Colonic mucosa (tissue), 4 donors: ENCODE measurements at places on chromosomes 16 and 17. TPM values are rescaled to one million over a fixed set of nuclear protein-coding genes. Genes with fewer than 3 reads are reported as not detected.

CDH15 gene
- not detected for total RNA-seq

SLC12A3 gene
- not detected for total RNA-seq

GRCh38 chr16:59400830-59401229 lies 666.7 kb upstream of the GOT2 start:
- DNase-seq = no peak

- no peak for DNase-seq
These were observed 94.9 kb upstream of the GOT2 start for GRCh38 chr16:58828901-58829545.

DNA sequence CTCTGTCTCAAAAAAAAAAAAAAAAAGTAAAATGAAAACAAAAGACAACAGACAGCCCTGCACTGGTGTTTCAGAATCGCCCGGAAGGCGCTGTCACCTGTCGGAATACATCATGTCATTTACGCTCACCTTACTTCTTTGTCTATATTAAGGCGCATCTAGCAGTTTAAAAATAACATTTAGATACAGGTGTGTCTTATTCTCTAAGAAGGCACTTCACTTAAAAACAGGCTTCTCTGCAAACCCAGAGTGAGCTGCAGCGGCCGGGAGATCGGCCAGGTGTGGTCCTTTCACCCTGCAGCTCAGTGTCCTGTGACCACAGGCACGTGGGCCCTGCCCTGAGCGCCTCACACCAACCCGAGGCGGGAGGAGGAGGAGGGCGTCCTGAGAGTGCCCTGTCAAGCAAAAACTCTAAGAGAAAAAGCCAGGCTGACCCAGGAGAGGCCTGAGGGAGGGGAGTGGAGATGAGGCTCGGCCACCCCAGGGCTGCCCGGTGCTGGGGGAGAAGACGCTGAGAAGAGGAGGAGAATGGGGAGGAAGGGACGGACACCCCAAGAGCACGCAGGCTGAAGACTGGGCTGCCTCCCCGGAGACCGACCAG lies 3.3 kb upstream of the LMF1 start:
- no peak for DNase-seq

GRCh38 chr16:27066668-27067537 lies at the start of gene C16orf82:
Gene C16orf82 (plus strand): TSS chr16:27066927.
- DNase-seq = no peak

CIBAR2 gene
- total RNA-seq = not detected

CTRB2 gene
- total RNA-seq = 29.1 TPM

- no peak for DNase-seq
These were observed 6.3 kb downstream of the SOX8 start for GRCh38 chr16:987906-988305.

DNA sequence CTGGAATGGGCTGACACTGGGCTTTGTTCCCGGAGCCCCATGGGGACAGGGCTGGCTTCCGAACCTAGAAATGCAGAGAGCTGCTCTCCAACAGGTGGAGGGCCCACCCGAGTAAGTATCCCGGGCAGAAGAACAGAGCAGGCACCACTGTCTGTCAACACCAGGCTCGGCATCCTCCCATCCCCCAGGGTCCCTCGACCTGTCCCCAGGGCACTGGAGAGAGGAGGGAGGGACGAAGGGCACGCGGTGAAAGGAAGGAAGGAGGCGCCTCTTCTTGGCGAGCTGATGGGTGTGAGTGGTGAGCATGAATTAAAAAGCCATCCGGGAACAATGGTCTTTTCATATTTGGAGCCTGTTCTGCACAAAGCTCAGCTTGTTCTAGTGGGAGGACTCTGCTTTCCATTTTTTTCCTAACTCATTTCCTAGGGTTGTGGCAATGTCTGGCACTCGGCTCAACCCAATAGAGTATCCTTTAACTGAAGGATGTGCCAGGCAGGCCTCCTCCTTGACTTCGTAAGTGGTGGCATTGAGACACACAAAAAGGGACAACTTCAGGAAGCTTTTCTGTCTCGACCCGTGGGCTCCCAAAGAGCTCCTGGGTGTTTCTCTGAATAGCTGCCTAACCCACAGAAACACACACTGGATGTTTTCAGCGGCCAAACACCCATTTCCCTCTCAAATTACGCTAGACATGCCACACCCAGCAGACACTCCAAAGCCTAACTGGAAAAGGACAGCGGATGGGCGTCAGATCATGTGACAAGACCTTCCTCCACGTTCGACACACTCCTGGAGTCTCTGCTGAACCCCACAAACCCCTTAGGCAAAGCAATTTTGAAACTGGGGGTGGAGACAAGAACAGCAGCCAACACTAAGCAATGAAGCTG lies 47.7 kb downstream of the ZFHX3 start:
- DNase-seq = peak; percentile 40

ADORA2B gene
- total RNA-seq = 39.4 TPM

DNA sequence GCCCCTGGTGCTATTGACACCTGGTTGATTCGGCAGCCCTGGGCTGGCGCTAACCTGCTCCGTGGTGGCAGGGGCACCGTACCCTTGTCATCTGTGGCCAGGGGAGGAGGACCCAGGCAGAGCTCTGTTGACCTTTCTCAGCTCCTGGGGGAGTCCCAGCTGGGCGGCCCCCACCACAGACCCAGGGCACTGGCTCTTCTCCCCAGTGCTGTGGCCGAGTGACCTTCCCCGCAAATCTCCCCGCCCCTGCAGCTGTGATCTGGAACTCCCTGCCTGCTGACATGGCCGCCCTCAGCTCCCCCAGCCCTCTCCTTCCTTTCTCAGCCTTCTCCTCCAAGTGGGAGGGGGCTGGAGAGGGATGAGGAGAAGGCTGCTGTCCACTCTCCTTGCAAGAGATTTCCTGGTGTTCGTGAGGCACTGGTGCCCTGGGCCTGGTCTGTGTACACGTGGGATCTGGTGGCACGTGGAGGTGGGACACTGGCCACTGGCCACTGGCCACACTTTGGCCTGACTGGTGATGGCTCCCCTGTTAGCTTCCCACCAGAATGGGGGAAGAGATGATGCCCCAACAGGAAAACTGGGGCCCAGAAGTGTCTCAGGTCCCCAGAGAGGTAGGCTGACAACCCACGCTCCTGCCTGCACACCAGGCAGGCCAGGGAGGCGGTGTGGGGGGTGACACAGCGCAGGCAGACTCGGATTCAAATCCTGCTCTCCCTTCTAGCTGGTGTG lies 8.2 kb downstream of the FMNL1 start:
- DNase-seq = no peak

- no peak for DNase-seq
These were observed 15.0 kb downstream of the TRPV1 start for GRCh38 chr17:3594051-3594800.

AKAP1 gene
- 128 TPM for total RNA-seq

- no peak for DNase-seq
These were observed 135.8 kb downstream of the FOXL1 start for GRCh38 chr16:86714166-86714565.

- no peak for DNase-seq
These were observed 6.2 kb downstream of the CNP start for GRCh38 chr17:41972571-41973407.

MGAT5B gene
- 0.05 TPM for total RNA-seq

- DNase-seq = no peak
These were observed 3.8 kb downstream of the NLRC5 start for GRCh38 chr16:56993204-56993603.

DNA sequence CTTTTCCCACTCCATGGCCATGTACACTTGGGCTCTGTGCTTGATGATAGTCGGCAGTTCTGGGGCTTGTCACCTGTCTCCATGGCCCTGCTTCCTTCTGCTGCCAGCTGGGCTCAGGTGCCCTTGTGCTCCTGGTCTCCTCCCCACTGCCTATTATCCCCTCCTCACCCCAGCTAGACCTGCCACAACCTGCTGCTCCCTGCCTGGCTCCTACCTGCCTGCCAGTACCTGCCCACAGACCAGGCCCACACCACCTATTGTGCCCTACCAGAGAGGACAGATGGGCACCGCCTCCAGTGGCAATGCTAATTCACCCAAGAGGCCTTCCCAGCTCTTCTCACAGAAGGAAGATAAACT lies 538 bp upstream of the RAPGEFL1 start:
- DNase-seq = peak; percentile 64

FN3K gene
- total RNA-seq = 69.5 TPM

GRCh38 chr17:60901806-60902205 lies 224.2 kb downstream of the BCAS3 start:
- DNase-seq = no peak

- no peak for DNase-seq
These were observed 5.7 kb upstream of the SPHK1 start for GRCh38 chr17:76378548-76379274.

GRCh38 chr16:66524601-66525164 lies 25.2 kb downstream of the TK2 start:
- peak; percentile 49 for DNase-seq

- no peak for DNase-seq
These were observed 49.3 kb upstream of the JPH3 start for GRCh38 chr16:87552772-87553573.

- no peak for DNase-seq
These were observed 953 bp upstream of the NSMCE1 start for GRCh38 chr16:27269300-27270150.

- DNase-seq = no peak
These were observed 56.9 kb downstream of the MARCHF10 start for GRCh38 chr17:62751060-62751691.

GRCh38 chr16:4142268-4142667 lies 26.0 kb upstream of the ADCY9 start:
- no peak for DNase-seq

- no peak for DNase-seq
These were observed 173.1 kb downstream of the RPTOR start for GRCh38 chr17:80717720-80718083.

- peak; percentile 80 for DNase-seq
These were observed 11.0 kb downstream of the HEXIM2 start for GRCh38 chr17:45172541-45173286.

DNA sequence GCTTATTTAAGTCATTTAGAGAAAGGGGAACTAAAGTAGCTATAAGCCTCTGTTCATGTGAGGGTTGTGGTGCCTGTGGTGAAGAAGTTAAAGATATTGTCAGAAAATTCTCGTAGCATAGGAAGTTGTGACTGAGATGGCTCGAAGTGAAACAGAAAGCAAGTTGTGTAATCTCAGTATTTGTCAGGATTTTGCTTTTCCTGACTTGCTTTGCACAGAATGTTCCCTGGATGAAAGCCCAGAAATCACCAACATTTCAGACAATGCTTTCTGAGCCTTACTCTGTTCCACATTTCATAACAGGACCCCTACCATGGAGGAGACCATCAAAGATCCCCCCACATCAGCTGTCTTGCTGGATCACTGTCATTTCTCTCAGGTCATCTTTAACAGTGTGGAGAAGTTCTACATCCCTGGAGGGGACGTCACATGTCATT lies 10.6 kb downstream of the CALCOCO2 start:
- no peak for DNase-seq

HOXB3 gene
- total RNA-seq = 17.4 TPM

DNA sequence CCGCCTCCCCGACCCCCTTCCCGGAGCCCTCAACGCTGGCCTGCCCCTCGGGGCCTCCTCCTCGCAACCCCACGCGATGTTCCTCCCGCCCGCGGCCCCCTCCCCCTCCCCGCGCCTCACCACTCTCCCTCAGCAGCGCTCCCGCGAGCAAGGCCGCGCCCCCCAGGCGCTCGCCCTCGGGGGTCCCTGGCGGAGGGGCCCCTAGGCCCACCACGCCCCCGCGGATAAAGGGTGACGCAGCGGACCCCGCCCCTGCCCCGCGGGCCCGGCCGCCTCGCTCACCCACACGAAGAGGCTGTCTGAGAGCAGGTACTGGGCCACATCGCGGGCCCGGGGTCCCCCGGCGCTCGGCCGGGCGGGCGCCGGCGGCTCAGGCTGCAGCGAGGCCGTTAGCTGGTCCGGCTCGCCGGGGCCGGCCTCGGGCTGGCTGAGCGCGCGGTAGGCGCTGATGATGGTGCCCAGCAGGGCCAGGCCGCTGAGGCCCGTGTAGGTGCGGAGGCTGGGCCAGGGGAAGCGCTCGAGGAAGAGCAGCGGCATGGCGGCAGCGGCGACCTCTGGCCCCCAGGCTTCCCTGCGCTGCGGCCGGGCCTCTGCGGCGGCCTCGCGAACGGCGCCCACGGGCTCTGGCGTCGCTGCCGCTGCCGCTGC lies 430 bp downstream of the AMFR start:
- peak; percentile 37 for DNase-seq

DNA sequence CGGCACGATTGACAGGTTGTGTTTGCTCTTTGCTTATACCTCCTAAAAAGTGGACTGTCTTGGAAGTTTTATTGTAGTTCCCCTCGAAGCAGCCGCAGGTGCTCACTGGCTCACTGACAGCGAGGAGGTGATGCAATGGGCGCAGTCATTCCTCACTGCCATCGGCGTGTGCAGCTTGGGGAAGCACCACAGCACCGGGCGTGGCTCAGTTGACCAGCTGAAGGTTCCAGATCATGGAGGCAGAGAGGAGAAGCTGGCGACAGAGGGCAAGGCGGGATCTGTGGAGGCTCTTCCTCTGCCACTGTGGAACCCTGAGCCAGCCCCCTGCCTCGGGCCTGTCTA lies 72.1 kb upstream of the TNRC6C start:
- DNase-seq = peak; percentile 27

SLX1A gene
- total RNA-seq = 70.2 TPM

GRCh38 chr17:38897671-38898290 lies 27.6 kb upstream of the LASP1NB start:
- DNase-seq = no peak

- DNase-seq = no peak
These were observed 30.3 kb upstream of the CAPN15 start for GRCh38 chr16:497258-497657.

DNA sequence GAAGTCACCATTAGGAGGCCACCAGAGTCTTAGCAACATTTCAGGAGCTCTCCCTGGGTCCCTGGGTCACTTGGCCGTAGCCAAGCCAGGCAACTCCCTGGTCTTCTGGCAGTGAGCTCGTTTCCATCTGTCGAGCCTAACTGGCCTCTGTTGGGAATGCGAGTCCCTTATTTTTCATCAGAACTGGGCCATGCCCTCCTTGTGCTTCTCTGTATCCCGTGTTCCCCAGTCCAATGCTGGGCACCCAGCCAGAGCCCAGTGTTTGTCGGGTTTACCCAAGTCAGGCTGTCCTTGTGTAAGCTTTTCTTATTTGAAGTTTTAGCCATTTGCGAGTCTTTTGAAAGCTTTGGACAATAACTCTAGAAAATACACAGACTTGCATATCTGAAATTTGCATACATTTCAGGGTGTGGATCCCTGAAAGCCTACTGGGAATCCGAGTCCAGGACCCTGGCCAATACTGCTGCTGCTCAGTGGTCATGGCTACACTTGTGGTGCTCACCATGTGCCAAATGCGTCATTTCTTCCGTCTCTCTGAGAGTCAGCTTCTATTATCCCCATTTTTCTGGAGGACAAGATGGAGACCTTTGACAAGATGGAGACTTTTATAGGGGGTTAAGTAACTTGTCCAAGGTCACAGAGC lies 81.6 kb upstream of the LGALS9 start:
- no peak for DNase-seq

TMEM107 gene
- total RNA-seq = 17.0 TPM

DNA sequence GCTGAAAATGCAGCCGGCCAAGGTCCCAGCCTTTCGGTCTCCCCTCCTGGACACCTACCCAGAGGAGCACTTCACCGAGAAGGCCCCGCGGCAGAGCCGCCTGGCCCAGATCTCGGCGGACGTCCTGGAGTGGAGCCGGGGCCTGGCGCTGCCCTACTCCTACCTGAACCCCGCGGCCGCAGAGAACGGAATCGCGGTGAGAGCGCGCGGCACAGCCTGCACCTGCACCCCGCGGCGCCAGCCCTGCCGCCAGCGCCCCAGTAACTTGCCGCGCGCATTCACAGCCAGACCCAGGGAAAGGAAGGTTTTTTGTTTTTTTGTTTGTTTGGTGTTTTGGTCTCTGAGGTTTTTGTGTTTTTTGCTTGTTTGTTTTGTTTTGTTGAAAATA lies 15.2 kb downstream of the ALOX12B start:
- no peak for DNase-seq

GRCh38 chr17:22694362-22695227 lies 1002.3 kb downstream of the KCNJ18 start:
- DNase-seq = no peak

- DNase-seq = no peak
These were observed 19.3 kb downstream of the MMD start for GRCh38 chr17:55402374-55402773.
